ENCODE measurements at places on chromosomes 16 and 17. TPM values are rescaled to one million over a fixed set of nuclear protein-coding genes. Genes with fewer than 3 reads are reported as not detected.

The RAB26 gene
- 2.9 TPM for total RNA-seq

The LGALS9B gene
- total RNA-seq: 0.13 TPM

The PPY gene
- total RNA-seq: not detected

DNA sequence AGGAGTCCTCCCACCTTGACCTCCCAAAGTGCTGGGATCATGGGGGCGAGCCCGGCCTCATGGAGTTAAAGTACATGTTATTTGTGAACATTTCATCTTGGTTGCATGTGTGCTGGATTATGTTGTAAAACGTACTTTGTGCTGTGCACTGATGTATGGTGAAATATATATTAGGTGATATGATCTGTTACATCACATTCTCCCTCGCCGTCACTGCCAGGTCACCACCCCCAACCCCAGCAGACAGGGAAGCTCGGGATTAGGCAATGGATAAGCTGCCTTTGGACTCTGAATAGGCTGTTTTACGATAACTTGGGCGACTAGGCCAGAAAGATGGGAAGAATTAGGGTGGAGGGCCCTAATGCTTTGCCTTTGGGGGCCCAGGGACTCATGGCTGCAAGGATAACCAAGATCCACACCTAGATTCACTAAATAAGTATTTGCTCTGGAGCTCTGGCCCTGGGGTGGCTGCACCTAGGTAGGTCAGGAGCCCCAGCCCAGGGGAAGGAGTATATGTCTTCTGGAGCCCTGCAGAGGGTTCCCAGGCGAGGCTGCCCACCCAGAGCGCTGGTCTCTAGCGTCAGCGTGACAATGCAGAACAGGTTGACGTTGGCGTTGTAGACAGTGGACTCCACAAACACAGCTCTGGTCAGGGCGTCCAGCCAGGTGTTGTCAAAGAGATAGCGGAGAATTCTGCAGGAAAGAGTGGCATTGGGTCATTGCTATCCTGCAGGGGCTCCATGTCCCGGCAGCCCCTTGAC is 27.1 kb upstream of the GCSH start:
- DNase-seq: no peak

- DNase-seq: peak; percentile 24
Observed at GRCh38 chr17:4136373-4136772, 6.5 kb downstream of the ZZEF1 start.

DNA sequence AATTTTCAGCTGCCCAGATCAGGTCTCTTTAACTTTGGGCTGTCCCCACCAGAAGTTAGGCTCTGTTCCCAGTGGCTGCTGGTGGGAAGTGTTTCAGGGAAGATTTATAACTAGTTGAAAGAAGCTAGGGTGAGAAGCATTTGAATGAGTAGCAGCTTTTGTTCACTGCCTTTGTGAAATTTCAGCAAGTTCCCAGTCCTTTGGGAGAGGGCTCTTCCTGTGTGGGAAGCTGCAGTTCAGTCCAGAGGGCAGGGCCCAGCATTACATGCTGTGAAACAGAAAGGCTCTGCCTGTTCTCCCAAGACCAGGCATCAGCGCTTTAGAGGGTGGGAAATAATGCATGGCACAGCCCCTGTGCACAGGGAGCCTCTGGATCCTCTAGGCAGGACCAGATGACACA is 17.8 kb downstream of the PROCA1 start:
- no peak for DNase-seq

DNA sequence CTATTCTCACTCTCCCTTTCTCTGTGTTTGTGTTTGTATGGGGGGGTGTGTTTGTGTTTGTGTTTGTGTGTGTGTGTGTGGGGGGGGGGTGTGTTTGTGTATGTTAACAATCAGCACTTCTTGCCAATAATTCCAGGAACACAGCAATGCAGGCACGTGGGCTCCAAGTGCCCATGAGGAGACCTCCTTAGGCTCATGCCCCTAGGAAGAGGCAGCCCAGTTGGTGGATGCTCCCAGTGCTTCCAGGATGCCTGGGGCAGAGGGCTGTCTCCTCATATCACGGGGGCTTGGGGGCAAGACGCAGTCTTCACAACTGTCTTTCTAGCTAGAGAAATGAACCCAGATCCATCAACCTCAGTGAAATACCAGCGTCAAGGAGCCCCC is 9.9 kb downstream of the ABR start:
- no peak for DNase-seq

GRCh38 chr17:31386542-31387075 is 4.9 kb upstream of the RAB11FIP4 start:
- DNase-seq: no peak

- DNase-seq: no peak
Observed at GRCh38 chr17:49571283-49571682, 4.4 kb upstream of the NXPH3 start.

- DNase-seq: no peak
Observed at GRCh38 chr17:63437287-63438091, 8.6 kb downstream of the CYB561 start.

Measured in lower leg skin (tissue), 4 donors.